Activated T-cell treated with anti-CD3 and anti-CD28 coated beads, Interleukin-2, amount 50 U/mL, for 72 hours (primary cell): ENCODE measurements at places on chromosomes 2 and 18. TPM values are rescaled to one million over a fixed set of nuclear protein-coding genes. Genes with fewer than 3 reads are reported as not detected.
A peak's percentile ranks its signal among the peaks of the same experiment; 100 is the strongest.

- no peak overlapping the region for H3K27ac ChIP-seq
- H3K27me3 ChIP-seq: no peaks in the 10 kb centered on the region
- no peaks in the 10 kb centered on the region for H3K36me3 ChIP-seq
- H3K4me1 ChIP-seq: no peaks in the 10 kb centered on the region
Observed at GRCh38 chr18:55390898-55391297, 197.1 kb downstream of the TCF4 start.

DNA sequence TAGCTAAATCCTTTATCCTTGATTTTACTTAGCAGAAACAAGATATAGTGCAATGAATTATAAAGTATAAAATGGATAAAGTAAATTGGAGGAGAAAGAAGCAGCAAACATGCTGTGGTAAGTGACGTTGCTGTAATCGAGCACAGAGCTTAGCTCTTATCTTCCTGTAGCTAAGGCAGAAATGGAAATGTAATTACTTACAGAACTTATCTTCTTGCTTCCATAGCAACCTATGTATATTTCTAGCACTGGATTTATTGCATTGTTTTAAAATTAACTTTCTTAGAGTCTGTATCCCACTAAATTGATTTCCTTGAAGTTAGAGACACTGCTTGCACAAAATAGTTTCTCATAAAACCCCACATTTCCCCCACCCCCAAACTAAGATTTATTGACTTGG, 130.6 kb upstream of the MC4R start:
- DNase-seq: no peak
- no peaks in the 10 kb centered on the region for H3K36me3 ChIP-seq
- no peak overlapping the region for H3K27ac ChIP-seq
- H3K4me3 ChIP-seq: no peak overlapping the region

- no peaks in the 10 kb centered on the region for H3K36me3 ChIP-seq
- no peaks in the 10 kb centered on the region for H3K27me3 ChIP-seq
- H3K4me1 ChIP-seq: no peaks in the 10 kb centered on the region
- DNase-seq: no peak
- H3K27ac ChIP-seq: no peak overlapping the region
Observed at GRCh38 chr2:133377021-133377481, 191.2 kb downstream of the NCKAP5 start.

DNA sequence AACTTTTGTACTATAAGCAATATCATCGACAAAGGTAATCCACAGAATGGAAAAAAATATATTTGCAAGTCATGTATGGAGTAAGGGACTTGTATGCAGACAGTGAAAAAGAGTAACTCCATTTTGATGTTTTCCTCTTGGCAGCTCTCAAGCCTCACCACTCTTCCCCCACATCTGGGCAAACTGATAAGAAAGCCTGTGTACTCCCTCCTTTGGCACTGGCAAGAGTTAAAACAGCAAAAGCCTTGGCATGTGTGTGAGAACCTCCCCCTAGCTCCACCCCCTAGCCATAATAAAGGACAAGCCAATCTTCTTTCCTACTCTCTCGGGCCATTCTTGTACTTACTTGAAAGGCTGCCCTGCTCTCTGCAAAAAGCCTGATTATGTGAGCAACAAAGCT, 335.2 kb downstream of the LRATD1 start:
- no peaks in the 10 kb centered on the region for H3K36me3 ChIP-seq
- no peak for DNase-seq
- no peak overlapping the region for H3K4me3 ChIP-seq

GRCh38 chr2:148926291-148926961, 51.4 kb downstream of the KIF5C start:
- no peaks in the 10 kb centered on the region for H3K36me3 ChIP-seq
- peaks cover 17% of the 10 kb centered on the region for H3K4me1 ChIP-seq
- H3K27me3 ChIP-seq: no peaks in the 10 kb centered on the region
- DNase-seq: peak; percentile 58

GRCh38 chr2:119649364-119649917, 29.6 kb upstream of the TMEM177 start:
- H3K27me3 ChIP-seq: peaks cover 16% of the 10 kb centered on the region
- H3K27ac ChIP-seq: peak overlapping the region; percentile 36
- DNase-seq: no peak

DNA sequence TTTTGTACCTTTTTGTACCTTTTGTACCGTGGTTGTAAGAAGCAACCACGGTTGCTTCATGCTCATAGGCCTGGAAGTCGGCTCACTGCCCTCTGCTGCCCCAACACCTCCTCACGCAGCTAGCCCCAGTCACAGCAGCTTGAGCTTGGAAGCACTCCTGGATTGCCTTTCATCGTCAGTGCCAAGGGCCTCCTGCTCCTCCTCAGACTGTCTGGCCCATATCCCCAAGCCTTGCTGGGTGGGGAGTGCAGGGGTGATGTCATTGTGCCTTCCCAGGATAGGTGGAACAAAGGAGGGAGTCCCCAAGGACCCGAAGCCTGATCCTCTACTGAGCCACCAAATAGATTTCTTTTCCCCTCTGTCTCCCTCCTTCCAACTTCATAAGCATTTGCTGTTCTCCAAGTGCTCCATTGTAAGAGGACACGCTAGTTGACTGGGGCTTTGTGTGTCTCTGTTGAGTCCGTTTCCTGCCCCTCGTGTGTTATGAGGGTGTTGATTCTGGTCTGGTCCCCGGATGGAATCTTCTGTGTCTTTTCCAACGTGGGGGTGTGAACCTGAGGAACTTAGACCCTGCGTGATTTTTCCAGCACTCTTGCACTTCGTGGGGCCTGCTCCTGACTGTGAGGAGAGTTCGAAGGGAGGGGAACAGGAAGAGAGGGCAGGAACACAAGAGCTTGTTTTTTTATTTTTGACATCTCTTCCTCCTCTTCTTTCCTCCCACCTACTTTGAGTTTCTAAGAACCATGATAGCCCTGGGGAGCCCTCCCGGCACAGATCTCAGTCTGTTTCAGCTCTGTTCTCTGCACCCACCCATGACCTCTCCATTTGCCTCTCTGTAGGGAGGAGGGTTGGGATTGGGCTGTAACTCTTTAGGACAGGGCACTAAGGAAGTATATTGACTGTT, 127.2 kb upstream of the EML6 start:
- DNase-seq: no peak
- peaks cover 8% of the 10 kb centered on the region for H3K36me3 ChIP-seq
- H3K27ac ChIP-seq: peak overlapping the region; percentile 97
- peak overlapping the region; percentile 88 for H3K4me3 ChIP-seq

- H3K27me3 ChIP-seq: no peaks in the 10 kb centered on the region
- H3K36me3 ChIP-seq: no peaks in the 10 kb centered on the region
- no peak overlapping the region for H3K4me3 ChIP-seq
- no peak overlapping the region for H3K27ac ChIP-seq
- DNase-seq: no peak
Observed at GRCh38 chr2:191783416-191783815, 63.5 kb downstream of the CAVIN2 start.

DNA sequence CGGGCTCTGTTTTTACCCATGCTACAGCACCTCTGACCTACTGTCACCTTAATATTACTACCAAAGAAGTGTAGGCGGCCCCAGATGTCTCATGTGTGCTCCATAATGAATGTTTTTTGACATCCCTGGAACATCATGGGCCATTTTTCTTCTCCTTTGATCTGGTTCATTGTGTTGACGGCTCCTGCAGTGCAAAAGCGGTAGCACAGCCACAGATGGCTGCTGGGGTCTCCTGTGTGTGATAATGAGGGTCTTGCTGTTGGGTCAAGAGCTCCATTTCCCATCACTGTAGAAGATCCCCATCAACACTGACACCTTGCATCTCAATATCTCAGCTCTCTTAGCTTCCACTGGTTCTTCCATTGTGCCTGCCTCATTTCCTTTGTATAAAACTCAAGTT, 95.0 kb downstream of the CDH20 start:
- no peak for DNase-seq
- no peak overlapping the region for H3K27ac ChIP-seq
- H3K27me3 ChIP-seq: no peaks in the 10 kb centered on the region
- no peaks in the 10 kb centered on the region for H3K36me3 ChIP-seq
- no peak overlapping the region for H3K4me3 ChIP-seq
- no peaks in the 10 kb centered on the region for H3K4me1 ChIP-seq

GRCh38 chr18:68454511-68455228, 260.2 kb downstream of the TMX3 start:
- H3K27me3 ChIP-seq: no peaks in the 10 kb centered on the region
- DNase-seq: no peak
- H3K4me1 ChIP-seq: no peaks in the 10 kb centered on the region
- no peak overlapping the region for H3K27ac ChIP-seq
- no peak overlapping the region for H3K4me3 ChIP-seq
- H3K36me3 ChIP-seq: no peaks in the 10 kb centered on the region

GRCh38 chr2:98453531-98453930, 8.9 kb downstream of the INPP4A start:
- peak overlapping the region; percentile 73 for H3K4me3 ChIP-seq
- DNase-seq: no peak
- peaks cover 2% of the 10 kb centered on the region for H3K36me3 ChIP-seq

DNA sequence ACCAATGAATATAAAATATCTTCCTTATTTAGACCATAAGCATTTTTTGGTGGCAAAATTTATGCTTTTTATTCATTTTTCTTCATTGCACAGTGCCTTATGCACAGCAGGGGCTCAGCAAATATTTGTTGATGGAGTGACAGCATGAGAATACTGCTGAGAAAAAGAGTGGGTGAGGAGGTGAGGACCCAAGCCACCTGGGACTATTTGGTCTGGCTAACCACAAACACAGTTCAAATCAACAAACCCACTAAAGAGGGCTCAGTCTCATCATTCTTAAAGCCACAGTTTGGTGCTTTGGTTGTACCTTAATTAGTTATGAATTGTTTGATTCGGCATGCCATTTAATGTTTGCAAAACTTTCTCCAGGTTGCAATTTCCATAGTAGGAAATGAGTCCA, 183.5 kb upstream of the ZNF521 start:
- no peak overlapping the region for H3K27ac ChIP-seq
- no peaks in the 10 kb centered on the region for H3K36me3 ChIP-seq
- no peaks in the 10 kb centered on the region for H3K27me3 ChIP-seq
- no peaks in the 10 kb centered on the region for H3K4me1 ChIP-seq

GRCh38 chr2:126836761-126837679, 61.7 kb upstream of the TEX51 start:
- H3K27me3 ChIP-seq: peaks cover 13% of the 10 kb centered on the region
- no peak overlapping the region for H3K4me3 ChIP-seq
- no peaks in the 10 kb centered on the region for H3K4me1 ChIP-seq

DNA sequence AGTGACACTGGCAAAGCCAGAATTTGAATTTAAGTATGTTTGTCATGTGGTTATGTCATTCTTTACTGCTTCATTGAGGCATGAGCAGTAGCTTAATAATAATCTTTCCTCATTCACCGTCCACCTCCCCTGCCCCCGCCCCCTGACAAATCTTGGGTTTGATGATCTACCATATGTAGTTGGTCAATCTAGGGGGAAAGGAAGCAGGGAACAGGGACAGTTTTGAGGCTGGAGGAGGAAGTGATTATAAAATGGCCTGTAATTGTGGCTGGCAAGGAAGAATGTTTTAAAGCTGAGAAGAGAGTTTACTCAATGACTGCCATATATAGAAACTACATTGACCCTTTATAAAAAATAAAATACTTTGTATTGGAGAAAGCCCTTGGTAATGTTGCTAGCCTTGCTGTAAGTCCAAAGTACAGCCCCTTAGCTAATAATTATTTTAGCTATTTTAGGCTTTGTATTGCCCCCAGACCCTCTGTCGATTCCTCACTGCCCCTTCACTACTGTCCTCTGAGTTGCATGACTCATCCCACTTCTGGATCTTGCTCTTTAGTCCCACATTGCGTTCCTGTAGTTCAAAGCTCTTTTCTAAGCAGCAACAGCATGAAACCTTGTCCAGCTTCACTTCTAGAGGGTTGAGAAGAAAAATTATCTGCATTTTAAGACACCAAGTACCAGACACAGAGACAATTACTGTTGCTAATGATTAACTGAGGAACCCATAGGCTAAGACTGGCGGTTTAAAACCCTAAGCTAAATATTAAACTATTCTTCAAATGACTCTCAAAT, 38.4 kb downstream of the PELI1 start:
- H3K4me3 ChIP-seq: no peak overlapping the region
- H3K27me3 ChIP-seq: no peaks in the 10 kb centered on the region
- no peak overlapping the region for H3K27ac ChIP-seq
- no peak for DNase-seq
- H3K36me3 ChIP-seq: peaks cover 6% of the 10 kb centered on the region

DNA sequence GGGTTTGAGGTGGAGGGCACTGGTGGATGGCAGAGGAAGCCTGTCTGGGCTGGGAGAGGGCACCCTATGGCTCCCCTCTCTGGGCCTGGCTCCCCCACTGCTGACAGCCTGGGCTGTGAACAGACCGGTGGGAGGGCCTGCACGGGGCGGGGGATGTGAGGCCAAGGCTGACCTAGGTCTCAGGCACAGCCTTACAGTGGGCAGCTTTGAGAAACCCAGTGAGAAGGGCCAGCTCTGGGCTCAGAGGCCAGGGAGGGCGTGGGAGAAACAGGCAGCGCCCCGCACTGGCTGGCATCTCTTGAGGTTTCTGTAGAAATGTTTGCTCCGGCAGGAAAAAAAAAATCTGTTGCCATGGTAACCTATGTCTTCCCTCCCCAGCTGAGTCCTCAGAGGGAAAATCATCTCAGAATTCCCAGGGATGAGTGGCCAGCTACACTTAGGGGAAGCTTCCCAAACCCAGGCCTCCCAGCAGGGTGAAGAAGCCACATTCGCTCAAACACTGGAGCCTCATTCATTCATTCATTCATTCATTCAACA, 71.7 kb upstream of the TAF1B start:
- H3K4me1 ChIP-seq: peaks cover 20% of the 10 kb centered on the region
- H3K27ac ChIP-seq: no peak overlapping the region
- H3K27me3 ChIP-seq: peaks cover 9% of the 10 kb centered on the region
- no peaks in the 10 kb centered on the region for H3K36me3 ChIP-seq
- no peak overlapping the region for H3K4me3 ChIP-seq
- DNase-seq: no peak

GRCh38 chr2:1685957-1686783, 58.1 kb downstream of the PXDN start:
- no peak overlapping the region for H3K27ac ChIP-seq
- H3K4me3 ChIP-seq: no peak overlapping the region
- no peak for DNase-seq
- no peaks in the 10 kb centered on the region for H3K27me3 ChIP-seq
- no peaks in the 10 kb centered on the region for H3K4me1 ChIP-seq

DNA sequence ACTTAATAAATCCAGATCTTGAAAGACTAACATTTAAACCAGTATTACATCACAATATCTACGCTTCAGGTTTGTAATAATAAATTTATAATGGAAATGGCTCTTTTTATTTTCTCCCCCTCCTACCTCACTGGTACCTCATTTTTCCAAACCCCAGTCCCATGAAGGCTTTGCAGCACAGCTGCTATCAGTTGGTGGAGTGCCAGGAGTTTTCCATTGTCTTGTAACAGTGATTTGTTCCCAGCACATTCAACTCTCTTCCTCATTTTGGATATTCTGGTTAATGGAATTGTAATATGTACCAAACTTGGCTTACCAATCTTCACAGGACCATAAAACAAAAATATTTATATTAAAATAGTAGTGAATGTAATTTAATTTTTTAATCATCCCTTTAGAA, 91.2 kb downstream of the VRK2 start:
- H3K27ac ChIP-seq: no peak overlapping the region
- peaks cover 2% of the 10 kb centered on the region for H3K36me3 ChIP-seq
- no peak overlapping the region for H3K4me3 ChIP-seq
- no peak for DNase-seq

DNAJC10 gene
- total RNA-seq: 50.9 TPM

PSMA8 gene
- 1.9 TPM for total RNA-seq

IL1B gene
- 0.14 TPM for total RNA-seq

LCT gene
- 0.29 TPM for total RNA-seq

LRP2 gene
- total RNA-seq: 0.70 TPM

ITGB6 gene
- not detected for total RNA-seq

RAB27B gene
- total RNA-seq: 0.19 TPM

RAB6C gene
- 0.14 TPM for total RNA-seq

MCM6 gene
- total RNA-seq: 237 TPM

TXNDC2 gene
- not detected for total RNA-seq
